Myometrial cell (primary cell): ENCODE measurements at places on chromosomes 4 and X. TPM values are rescaled to one million over a fixed set of nuclear protein-coding genes. Genes with fewer than 3 reads are reported as not detected.

The FGFBP1 gene
- total RNA-seq, result not detected in 2 replicates

The TLR2 gene
- not detected in 2 replicates for total RNA-seq

The LAMP2 gene
- 170 and 174 TPM in 2 replicates for total RNA-seq

The NUDT11 gene
- 10.1 and 13.0 TPM in 2 replicates for total RNA-seq

The NEUROG2 gene
- not detected in 2 replicates for total RNA-seq

The MAML3 gene
- total RNA-seq, result 1.2 and 4.3 TPM in 2 replicates

The MAGEB10 gene
- not detected in 2 replicates for total RNA-seq
